Stimulated activated CD4-positive, alpha-beta T cell treated with anti-CD3 and anti-CD28 coated beads, TNF-alpha, amount 100 ng/mL, for 1 hour (primary cell): ENCODE measurements at places on chromosomes 16 and 17.

GRCh38 chr16:3009568-3010390 is 2.9 kb upstream of the CLDN9 start:
- no peak for DNase-seq

GRCh38 chr16:88558457-88559442 is 11.5 kb upstream of the ZC3H18 start:
- DNase-seq, result no peak

DNA sequence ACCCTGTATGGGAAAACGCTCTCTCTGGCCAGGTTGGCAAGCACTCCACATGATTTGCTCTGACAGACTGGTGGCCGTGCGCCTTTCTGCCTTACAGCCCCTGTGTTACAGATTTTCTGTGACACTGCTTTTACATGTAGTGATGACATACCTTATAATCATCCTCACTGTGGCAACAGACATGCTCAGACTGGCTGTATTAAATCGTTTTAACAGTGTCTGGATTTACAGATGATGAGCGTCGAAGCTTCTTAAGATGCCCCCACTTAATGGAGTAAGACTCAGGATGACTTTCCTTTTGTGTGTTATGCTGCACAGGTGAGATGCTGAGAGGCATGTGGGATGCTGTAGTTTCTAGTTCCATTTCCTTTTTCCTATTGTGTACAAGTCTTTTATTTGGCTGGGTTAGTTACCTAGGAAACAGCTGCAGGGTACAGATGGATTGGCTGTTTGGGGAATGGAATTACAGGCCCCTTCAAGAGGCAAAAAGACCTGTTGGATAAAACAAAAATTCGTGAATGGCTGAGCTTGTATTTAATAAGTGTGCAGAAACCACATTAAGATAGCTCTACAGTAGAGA is 20.9 kb upstream of the VWA3A start:
- DNase-seq, result no peak

- no peak for DNase-seq
Observed at GRCh38 chr17:2230877-2231276, 72.7 kb downstream of the SMG6 start.

- no peak for DNase-seq
Observed at GRCh38 chr17:41199421-41200078, 9.9 kb downstream of the KRTAP9-1 start.
